NCI-H345 (cell line): ENCODE measurements at places on chromosomes 2 and 18.
A peak's percentile ranks its signal among the peaks of the same experiment; 100 is the strongest.

- DNase-seq = no peak
Observed at GRCh38 chr2:186558512-186559276, 31.2 kb upstream of the ITGAV start.

- DNase-seq = peak; percentile 5
Observed at GRCh38 chr18:34809451-34810072, 99.5 kb downstream of the DTNA start.

DNA sequence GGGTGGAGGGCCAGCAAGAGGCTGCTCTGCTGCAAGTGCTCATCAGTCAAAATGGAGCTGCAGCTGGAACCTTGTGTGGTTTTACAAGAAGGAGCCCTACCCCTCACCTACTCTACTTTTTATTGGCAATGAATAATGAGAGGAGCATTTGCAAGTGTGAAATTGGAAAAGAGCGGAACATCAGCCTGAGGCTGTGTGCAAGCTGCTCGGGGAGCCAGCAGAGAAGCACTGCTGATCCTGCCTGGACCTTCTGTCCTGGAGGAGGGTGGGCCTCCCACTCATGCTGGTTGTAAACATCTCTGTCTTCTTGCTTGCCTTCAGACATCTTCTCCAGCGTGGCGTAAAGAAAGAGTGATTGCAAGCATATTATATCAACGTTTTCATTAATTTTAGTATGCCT lies 256.2 kb downstream of the DLGAP1 start:
- no peak for DNase-seq

DNA sequence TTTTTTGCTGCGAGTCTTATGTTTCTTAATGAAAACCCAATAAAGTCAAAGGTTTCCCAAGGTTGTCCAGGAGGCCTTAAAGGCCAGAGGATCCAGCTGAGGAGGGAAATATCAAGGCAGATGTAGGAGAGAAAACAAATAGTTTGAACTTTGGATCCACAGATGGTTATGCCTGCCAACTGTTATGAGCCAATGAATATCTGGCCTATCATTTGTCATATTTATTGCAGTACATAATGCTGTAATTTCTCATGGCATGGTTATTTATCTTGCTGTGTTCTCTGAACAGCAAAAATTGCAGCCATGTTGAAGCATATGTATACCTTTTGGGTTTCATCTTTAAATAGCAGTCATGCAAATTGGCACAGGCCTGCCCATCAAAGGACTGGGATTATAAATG lies 38.2 kb upstream of the CAVIN2 start:
- no peak for DNase-seq

- no peak for DNase-seq
Observed at GRCh38 chr2:133414486-133415209, 153.6 kb downstream of the NCKAP5 start.

GRCh38 chr2:70270323-70270722 lies 12.4 kb downstream of the PCYOX1 start:
- no peak for DNase-seq

DNA sequence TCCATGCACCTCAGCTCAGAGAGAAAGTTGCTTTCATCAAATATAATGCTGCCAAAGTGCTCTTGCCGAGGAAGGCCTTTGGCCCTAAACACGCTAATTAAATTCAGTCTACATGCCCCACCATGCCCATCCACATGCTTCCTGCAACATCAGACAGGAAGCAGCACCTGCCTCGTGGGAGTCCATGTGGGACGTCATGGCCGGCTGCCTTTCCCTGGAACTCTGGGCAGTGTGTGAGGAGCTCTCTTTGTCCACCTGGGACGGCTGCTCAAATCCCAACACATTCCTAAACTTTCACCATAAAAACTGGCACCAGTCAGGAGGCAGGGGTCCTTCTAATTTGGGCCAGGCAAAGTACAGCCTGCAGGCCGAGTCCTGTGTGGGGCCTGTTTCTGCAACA lies 23.1 kb downstream of the FAM178B start:
- peak; percentile 6 for DNase-seq
